Hypothalamus (tissue), 51 donors: ENCODE measurements at places on chromosomes 7 and 10.

DNA sequence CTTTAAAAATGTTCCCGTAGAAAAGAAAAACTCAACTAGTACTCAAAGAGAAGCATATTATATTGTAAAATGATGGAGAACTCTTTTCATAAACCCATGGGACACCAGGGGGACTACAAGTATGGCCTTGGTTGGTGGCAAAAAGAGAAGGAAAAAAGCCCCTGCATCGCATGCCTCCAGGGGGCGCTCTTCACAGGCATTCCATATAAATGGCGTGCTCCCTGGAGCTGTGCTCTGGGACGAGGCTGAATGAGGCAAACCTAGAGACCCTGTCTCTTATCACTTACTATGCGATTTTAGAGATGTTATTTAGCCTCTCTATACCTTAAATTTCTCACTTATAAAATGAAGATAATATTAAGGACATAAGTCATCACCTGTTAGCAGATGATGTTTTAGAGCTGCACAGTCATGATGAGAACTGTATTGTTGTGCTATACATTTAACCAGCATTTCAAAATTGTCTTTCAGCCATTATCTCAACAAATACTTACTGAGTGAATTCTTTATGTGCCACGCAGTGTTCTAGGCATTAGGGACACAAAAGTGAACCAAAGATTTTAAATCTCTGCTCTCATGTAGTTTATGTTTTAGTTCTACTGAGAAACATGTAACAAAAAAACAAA lies 105.8 kb downstream of the ARHGAP21 start:
- peak; percentile 17 for DNase-seq

DNA sequence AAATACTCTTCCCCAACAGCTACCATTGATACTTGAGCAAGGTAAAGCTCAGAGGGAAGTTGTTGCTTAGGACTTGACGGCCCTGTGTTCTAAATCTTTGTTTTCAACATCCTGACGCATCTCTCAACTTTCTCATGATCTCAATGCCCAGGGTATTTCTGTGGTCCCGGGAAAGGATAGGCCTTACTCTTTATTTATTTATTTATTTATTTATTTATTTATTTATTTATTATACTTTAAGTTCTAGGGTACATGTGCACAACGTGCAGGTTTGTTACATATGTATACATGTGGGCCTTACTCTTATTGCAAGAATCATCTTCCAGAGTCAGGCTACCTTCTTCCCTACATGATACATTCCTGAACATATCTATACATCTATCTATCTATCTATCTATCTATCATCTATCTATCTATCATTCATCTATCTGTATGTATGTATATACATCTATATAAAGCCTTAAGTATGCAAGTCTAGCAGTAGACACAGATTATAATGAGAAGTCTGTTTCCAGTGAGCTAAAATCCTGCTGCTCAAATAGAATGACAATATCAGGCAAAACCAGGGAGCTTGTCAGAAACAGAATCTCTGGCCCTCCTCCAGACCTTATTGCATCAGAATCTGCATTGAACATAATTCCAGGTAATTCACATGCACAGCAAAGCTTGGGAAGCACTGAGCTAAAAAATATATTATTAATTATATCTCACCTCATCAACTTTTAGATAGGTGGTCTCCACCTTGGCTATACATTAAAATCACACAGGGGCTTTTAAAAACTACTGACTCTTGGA lies 12.2 kb upstream of the CPA5 start:
- DNase-seq, result no peak

DNA sequence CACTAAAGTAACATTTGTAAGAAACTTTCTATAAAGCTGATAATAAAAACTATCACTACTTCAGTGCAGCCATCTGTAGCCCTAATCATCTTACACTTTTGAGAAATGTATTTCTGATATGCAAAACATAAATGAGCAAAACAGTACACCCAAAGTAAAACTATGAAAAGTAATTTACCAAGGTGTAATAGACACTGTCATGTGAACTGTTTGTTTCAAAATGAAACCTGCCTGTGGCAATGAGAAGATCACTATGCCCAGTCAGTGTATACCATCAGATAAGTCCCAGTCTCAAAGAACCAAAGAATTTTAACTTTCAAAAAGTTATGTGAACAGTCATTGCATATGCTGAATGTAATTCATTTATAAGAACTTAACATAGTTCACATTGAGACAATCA lies 398.1 kb downstream of the CDC14C start:
- DNase-seq, result no peak

DNA sequence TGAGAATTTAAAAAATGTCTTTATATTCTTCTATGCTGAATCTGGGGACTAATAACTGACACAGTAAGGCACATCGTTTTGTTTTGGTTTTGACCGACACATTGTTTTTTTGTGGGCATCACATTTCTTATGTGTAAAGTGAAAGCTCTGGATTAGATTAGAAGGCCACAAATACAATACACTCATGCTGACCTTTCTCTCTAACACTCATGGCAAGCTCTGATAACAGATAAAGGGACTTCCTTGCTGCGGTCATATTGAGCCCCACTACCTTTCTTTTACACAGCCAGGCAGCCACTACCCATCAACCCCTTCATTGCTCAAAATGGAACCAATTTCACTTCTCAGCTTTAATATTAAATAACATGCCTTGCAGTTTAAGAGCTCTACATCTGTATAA lies 26.0 kb downstream of the PPP1R3A start:
- DNase-seq, result no peak

GRCh38 chr7:148621563-148621962 lies 31.0 kb downstream of the C7orf33 start:
- DNase-seq, result no peak

- DNase-seq, result no peak
Observed at GRCh38 chr7:68793513-68793912, 804.8 kb upstream of the AUTS2 start.

DNA sequence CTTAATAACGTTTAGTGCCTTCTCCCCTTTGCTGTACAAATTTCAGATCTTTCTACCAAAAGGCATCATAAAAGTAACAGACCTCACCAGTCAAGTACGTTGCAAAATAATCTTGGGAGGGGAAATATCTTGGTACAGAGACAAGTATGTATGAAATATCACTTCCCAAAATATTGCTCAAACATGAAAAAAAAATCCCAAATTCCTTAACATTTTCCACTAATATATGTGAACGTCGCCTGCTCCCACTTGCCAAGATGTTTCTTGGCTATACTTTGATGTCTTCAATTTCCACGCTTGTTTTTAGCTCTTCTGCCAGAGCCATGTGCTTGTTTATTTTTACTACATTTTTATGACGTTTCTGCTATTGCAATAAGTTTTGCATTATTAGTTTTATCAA lies 223.5 kb downstream of the PLXNA4 start:
- no peak for DNase-seq

DNA sequence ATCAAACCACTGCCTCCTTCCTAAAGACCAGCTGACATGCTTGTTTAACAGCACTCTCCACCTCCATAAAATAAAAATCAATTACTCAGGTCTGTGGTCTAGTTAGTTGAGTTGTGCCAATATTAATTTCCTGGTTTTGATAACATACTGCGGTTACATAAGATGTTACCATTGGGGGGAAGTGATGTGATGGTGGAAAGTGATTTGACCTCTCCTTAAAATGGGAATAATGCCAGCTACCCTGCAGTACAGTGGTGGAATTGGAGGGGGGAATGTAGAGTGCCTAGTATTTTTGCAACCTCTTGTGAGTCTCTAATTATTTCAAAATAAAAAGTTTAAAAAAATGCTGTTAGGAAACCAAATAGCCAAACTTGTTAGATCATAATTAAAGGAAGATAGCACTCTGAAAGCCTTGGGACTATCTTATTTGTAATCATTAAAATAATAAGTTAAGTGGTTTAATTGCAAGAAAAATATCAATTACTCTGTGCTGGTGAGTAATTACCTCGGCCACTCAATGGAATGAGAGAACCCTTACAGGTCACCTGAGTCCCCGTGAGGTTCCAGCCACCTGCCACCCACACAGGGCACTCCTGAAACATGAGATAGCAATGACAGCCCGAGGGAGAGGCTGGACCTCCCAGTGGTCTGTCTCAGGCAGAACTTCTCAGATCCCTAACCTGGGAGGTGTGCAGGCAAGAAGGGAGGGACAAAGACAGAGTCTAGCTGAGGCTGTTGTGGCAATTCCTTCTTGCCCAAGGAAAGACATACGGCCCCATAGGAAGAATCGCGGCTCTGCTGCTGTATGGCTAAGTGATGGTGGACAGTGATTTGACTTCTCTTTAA lies 94.1 kb downstream of the SH3PXD2A start:
- DNase-seq, result no peak

- no peak for DNase-seq
Observed at GRCh38 chr10:120931423-120931822, 80.3 kb downstream of the WDR11 start.
